ENCODE measurements at places on chromosomes 2 and 18.
A peak's percentile ranks its signal among the peaks of the same experiment; 100 is the strongest.

DNA sequence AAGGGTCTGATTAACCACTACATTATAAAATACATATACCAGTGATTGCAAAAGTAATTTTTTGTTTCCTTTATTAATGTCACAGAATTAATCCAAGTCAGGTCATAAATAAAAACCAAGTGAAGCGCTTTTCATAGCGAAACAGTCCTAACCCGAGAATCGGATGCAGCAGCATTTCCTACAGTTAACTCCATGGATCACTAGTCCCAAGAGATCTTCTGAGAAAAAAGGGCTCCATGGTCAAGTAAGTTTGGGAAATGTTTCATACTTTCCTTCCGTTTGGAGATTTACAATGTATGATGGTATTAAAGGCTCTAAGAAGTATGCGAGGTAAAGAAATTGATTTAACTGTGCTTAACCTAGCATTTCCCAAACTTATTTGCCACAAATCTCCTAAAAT is 85.2 kb downstream of the NOL10 start:
- no peak for DNase-seq

- no peak for DNase-seq
These were observed 10.0 kb upstream of the AGFG1 start for GRCh38 chr2:227461811-227462461.

GRCh38 chr2:140185076-140185475 is 1404.9 kb upstream of the NXPH2 start:
- DNase-seq = peak; percentile 61

GRCh38 chr2:113105047-113105785 is 22.2 kb upstream of the IL1RN start:
- DNase-seq = no peak

DNA sequence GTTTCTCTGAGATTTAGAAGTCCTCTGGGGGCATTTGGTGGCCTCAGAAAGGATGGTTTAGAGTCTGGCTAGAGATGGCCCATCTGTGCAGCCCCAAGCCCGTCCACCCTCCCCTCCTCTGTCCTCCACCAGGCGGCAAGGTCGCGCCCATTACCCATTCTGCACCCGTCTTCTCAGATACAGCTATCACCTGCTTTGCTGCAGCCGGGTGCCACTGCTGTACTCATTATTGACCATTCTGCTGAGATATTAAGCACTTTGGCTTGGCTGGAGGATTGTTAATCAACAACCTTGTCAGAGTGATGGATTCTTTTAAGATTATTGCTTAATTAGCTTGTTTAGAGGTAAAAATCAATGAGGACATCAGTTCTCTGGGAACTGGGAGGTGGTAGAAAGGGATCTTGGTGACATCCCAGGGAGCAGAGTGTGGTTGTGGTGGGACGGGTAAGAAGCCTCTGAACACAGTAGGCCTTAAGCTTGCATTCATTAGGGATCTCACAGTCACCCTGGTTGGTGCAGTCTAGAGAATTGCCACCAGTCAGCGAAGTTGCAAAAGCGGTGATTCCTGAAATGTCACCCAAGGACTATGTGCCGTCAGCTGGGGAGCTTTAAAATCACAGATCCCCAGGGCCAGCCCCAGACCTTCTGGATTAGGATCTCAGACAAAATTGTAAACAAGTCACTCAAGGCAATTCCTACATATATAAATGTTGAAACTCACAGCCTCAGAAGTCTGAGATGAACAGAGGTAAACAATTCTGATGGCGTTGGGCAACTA is 90.9 kb downstream of the CAPN13 start:
- DNase-seq = no peak

DNA sequence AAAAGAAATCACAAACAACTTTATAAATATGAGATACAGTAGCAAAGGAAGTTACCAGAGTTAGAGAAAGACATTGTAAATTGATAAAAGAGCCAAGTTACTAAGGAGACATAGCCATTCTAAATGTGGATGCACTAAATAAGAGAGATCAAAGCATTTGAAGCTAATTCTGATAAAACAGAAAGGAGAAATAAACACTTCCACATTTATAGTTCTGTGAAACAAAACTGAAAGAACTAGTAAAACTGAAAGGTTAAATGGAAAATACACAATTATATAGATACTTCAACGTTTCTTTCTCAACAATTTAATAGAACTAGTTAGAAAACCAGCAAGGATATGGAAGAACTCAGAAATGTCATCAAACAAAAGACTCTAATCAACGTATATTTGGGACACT is 309.0 kb upstream of the CDH2 start:
- no peak for DNase-seq

- DNase-seq = no peak
These were observed 19.3 kb downstream of the FBLN7 start for GRCh38 chr2:112157472-112157871.

DNA sequence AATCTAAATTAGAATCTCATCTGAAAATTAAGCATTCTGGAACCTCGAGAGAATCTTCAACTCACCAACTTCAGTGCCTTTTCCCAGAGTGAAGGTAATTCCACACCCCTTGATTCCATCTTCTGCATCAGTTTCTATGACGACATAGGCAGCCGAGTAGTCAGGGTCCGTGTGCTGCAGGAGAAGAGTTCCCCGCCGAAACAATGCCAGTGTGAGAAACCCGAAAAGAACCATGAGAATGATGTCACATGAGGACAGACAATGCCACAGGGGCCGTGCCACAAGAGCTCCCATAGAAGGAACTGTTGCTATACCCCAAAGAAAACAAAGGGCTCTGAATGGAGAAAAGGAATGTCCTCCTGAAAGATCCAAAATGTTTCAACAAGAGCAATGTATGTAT is 6.0 kb downstream of the ENOSF1 start:
- no peak for DNase-seq

DNA sequence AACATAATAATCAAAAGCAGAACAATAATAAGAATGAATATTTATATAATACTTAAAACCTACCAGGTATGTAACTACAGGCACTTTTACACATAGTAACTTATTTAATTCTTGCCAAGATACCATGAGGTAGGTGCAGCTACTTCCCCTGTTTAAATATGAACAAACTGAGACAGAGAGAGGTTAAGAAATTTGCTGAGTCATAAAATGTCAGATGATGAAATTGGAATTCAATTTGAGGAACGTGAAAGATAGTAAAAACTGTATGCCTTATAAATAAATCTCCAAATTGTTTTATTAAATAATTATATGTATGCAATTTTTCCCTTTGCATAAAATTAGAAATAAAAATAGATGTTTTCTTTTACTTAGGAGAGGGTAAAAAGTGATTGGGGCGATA is 1103.3 kb upstream of the NRXN1 start:
- DNase-seq = no peak

DNA sequence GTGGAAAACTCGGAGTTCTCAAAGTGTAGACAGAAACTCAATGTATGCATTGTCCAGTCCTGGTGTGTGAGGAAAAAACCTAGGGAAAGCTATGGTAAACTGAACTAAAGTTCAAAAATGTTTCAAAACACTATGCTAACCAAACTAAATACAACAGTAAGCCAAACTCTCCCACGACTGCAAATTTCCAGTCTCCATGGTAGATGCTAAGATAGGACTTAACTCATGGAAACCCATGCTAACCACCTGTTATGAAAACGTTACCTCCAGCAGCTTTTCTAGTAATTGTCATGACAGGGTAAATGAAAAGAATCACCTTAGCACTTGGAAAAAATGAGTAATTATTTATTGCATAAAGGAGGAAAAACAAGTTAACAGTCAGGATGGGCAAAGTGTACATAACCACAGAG is 135.7 kb upstream of the EPC2 start:
- no peak for DNase-seq

GRCh38 chr18:35941299-35941698 is 31.2 kb upstream of the RMP24 start:
- DNase-seq = no peak

DNA sequence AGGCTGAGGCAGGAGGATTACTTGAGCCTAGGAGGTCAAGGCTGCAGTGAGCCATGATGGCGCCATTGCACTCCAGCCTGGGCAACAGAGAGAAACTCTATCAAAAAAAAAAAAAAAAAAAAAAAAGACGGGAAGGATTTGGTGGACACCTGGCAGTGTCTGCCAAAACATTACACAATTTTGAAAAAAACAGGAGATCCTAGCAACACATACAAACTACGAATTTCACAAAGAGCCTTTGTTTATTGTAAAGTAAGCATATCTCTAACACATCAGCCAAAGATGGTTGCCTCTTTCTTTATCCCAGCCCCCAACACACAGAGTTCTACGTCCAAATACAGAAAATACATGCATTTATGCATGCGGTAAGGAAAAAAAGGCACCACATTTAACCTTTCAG is 7.6 kb downstream of the GPR45 start:
- no peak for DNase-seq

DNA sequence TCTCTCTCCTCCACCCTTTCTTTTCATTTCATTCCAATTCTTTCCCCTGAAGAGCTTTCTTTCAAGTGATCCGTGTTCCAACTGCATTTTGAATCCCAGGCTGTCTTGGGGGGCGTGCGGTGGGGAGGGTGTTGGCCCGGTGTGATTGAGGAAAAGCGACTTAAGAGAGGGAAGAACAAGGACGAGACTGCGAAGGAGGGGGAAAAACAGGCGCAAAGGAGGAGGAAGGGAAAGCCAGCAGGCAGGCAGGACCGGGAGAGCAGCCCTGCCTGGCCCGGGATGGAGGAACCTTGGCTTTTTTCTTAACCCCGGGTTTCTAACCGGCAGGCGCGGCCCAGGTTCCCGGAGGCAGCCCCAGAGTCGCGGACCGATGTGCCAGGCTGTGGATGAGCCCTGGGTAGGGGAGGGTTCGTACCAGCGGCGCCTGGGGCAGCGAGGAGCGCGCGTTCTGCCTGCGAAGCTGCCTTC is 1.3 kb downstream of the ADCYAP1 start:
- no peak for DNase-seq

- no peak for DNase-seq
These were observed 404.0 kb downstream of the TMEM182 start for GRCh38 chr2:103165836-103166235.

DNA sequence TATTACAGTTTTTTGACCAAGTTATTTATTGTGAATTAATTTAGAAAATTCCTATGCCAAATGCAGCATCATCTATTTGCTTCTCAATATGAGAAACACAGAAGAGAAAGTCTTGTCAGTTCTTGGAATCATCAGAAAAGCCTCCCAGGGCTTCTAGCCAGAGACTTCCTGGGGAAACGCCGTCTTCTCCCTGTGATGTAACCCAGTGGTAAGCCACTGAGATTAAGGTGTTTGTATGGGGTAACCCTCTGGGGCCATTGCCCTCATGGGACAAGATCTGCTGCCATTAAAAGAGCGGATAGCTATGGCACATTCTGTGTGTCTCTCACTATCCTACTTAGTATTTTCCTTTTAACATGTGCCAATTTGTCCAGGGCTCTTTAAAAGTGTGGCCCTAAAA is 28.0 kb downstream of the ANKRD29 start:
- DNase-seq = no peak

- DNase-seq = no peak
These were observed 171.0 kb downstream of the MIB1 start for GRCh38 chr18:21911551-21911950.

- DNase-seq = no peak
These were observed 321.5 kb upstream of the HNRNPA3 start for GRCh38 chr2:176891105-176891504.

GRCh38 chr2:3476321-3476984 is 42.9 kb downstream of the ADI1 start:
- no peak for DNase-seq

DNA sequence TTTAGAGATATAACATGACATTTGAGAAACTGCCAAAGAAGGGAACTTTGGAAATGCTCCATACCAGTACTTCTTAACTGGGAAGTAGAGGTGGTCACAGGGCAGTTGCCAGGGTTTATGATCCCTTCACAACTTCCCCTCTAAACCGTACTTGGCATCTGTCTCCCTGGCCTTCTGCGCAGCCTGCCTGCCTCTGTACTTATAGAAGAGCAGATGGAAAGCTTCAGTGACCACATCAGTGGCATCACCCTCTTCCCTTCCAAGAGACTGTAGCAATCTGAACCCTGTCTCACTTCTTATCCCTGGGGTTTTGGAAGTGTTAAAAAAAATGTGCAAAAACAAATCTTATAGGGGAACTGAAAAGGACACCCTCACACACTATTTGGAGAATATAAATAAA is 64.1 kb downstream of the EIF2AK3 start:
- no peak for DNase-seq

DNA sequence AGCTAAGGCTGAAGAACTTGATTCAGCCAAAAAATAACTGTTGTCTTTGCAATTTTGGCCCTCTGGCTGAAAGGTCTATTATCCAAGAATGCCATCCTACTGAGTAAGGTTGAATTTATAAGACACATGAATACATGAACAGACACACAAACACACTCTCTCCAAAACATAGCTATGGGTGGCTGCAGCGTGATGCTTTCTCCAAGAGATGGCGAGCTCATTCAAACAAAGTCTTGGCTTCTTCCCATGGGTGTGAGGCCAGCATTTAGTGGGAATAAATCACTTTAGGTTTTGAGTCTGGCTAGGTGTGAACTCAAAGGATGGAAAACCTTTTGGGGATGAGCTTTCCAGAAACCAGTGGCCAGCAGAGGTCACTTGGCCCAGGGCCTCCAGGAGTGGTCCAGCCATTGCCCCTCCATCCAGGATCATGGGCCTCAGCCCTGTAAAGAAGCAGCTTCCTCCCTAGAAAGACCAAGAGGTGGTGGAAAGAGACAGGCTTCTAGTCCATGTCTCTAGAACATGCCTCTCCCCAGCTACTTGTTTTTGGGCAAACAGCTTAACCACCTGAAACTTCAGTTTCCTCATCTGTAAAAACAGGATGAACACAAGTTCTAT is 11.0 kb upstream of the OSR1 start:
- no peak for DNase-seq

DNA sequence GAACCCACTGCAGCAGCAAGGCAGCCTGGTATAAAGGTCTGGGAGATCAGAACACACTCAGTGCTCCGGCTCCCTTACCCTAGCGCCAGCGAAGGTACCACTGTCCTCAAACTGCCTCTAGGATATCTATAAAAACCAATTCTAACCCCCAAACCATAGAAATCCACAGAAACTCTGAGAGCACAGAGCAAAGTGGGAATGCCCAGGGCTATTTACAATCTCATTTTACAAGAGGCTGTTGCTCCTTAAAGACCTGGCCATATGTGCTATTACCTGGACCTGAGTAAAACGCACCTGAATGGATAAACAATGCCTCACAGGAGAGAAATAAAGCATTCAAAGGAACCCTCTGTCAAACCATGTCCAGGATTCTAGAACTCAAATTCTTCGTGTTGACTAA is 4.3 kb downstream of the STK39 start:
- no peak for DNase-seq

All from cerebellar cortex (tissue), 1 donor.